ENCODE measurements at places on chromosomes 4 and X.

GRCh38 chr4:68175562-68176155 lies 46.0 kb upstream of the TMPRSS11F start:
- DNase-seq = peak; percentile 17

DNA sequence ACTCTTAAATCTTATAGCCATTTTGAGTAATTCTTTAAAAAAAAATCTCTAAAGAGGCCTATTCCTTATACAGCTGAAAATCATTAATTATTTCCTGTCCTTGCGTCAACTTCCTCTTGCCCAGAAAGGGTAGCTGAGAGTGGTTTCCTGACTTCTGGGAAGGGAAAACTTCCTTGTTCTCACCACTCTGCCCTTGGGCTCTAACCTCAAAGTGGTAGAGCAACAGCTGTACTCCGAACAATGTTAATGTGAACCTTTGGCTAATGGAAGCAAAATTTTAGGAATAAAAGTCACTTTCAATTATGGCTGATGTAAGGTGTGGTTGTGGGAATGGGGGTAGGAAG lies 15.3 kb downstream of the KLHL2 start:
- no peak for DNase-seq

DNA sequence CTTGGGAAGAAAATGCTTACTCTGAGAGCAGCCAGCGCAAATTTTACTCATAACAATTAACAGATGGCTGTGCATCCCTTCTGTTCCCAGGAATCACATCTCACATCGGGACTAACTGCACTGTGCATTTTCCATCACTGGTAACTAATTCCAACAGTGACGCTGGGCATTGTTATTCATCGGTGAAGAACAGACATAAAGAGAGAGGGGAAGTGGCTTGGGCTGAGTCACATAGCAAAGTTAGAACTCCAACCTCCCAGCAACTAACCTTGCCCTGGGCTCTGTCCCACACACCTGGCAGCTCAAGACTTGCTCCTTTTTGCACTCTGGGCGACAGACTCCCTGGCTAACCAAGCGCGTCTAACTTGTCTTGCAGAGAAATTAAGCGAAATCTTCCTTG lies 6.4 kb upstream of the LONRF3 start:
- no peak for DNase-seq

DNA sequence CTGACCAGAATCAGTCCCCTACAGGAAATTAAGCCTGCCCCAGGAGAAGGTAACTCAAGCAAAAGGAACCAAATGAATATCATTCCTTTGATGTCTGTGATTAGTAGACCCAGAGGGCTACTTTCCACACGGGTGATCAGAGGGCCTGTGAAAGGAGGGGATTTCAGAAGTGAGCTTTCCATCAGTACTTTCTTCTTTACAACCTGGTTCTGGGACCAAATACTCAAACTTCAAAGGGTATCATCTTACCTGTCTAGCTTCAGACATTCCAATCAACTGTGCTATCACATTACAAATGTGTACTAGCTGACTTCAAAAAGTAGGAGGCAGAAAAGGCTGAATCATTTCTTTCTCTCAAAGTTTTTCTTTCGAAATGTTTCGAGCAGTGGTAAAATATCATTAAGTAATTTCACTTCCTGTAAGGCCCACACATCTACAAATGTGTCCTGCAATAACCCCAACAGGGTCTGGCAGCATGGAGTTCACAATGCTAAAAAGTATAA lies 23.9 kb downstream of the ACSL4 start:
- DNase-seq = no peak

DNA sequence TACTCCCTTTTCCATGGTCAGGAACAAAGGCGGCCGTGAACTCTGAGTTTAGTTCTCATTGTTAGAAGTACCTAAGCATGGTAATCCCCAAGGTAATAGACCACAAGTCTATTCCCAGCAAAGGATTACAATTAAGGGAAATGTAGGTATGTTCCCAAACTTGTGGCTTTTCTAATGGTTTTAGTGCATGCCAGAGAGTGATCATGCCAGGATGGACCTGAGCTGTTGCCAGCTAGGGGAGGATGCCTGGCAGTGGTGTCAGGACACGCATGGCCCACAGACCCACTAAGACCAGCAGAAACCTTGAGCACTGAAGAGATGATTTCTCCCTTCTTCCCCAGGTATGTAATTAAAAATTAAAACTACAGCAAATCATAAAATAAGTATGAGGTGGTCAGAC lies 60.8 kb downstream of the COQ2 start:
- no peak for DNase-seq

GRCh38 chrX:109774706-109775105 lies 41.6 kb upstream of the ACSL4 start:
- DNase-seq = no peak

DNA sequence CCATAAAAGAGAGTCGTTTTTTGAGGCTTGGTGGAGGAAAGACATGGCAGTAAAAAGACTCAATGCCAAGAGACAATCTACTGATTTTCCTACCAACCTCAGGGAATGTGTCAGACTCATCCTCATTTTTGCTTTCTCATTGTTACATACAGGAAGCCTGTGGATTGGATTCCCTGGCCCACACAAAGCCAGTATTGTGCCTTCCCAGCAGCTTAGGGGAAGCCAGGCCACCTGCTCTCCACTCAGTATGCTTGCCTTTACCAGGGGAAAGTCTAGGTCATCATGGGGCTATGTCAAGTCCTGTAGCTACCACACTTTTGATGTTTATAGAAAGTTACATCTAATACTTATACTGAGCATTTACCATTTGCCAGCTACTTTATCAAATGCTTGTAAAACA lies 11.0 kb downstream of the BMX start:
- no peak for DNase-seq

GRCh38 chr4:153522802-153523094 lies 56.6 kb downstream of the TMEM131L start:
- DNase-seq = peak; percentile 67

DNA sequence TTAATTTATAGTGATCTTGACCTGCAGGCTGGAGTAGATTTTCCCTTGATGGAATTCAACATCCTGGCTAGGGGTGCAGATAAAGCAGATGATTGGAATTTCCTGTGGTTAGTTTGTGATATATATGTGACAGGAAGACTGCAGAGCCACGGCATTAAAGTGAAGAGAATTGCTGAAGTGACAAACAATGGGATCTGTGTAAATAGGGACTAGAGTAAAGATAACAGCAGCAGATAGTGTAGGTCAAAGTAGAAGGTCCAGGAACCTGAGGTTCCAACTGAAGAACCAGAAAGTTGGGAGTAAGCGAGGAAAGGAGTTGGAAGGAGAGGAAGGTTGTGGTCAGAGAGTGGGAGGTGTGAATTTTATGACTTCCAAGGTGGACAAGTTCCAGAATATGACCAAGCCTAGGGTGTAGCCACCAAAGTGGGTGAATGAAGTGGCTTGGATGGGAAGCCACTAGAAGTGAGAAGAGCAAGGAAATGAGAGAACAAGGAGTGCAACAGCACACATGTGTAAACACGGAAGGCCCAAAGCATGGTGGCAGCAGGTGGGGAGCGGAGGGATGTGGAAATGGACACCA lies 325.0 kb downstream of the RAB28 start:
- DNase-seq = no peak

DNA sequence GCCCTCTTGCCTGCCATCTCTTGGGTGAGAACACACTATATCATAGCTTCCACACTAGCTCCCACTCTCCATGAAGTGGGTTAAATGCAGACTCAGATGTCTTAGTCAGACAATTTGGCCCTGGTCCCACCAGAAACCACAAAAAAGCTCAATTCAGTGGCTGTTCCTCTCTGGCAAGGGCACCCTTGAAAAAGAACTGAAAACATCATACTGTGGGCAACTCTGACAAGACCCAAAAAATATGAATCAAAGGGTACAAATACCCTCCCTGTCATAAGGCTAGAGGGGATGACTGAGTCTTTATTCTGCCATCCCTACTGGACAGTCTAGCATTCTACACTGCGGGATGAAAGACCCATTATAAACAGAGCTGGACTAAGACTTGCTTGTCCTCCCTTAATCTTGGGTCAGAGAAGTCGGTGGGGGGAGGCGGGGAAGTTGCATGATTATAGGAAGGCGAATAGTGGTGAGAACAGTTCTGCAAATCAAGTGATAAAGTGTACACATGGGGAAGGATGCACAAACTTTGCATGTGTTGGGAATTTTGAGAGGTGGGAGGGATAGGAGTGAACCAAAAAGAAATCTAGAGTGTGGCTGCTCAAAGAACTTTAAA lies 172.1 kb downstream of the OPHN1 start:
- no peak for DNase-seq

- no peak for DNase-seq
These were observed 10.6 kb downstream of the SULT1E1 start for GRCh38 chr4:69849297-69849696.

DNA sequence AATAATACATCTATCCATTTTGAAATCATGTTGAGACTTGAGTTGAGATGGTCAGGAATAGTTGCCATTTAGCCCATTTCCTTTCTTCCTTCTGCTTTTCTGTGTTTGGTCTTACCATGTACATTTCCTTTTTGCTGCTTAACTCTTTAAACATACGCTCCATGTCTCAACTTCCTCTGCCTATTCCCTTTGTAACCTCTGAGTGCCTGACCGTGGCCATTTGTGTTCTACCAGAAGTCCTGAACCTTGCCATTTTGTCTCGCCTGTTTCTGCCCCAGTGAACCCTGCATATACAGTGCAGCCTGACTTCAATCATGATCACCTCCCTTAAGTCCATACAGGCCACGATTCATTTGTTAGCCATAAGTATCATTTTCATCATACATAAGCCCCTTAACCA lies 169.0 kb downstream of the RAPGEF2 start:
- DNase-seq = no peak

DNA sequence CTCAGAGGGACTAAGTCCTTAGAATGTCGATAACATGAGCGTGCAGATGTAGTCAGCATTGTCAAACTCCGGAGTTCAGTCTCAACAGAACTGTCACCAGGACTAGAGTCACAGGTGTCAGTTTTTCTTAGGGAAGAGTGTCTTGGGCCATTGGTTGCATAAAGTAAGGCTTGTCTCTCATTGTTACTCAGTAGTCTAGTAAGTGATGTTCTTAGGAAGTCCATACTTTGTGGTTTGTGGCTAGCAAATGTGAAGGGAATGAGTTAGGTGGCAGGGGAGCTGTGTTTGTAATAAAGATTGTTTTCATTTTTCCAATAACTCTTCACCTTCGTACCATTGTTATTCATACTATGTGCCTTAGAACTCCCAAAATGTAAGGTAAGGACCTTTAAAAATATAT lies 119.6 kb downstream of the AFF2 start:
- DNase-seq = no peak

GRCh38 chr4:53563824-53564223 lies 27.5 kb downstream of the LNX1 start:
- DNase-seq = peak; percentile 22

- no peak for DNase-seq
These were observed 195.8 kb downstream of the PDHA2 start for GRCh38 chr4:96035727-96036126.

DNA sequence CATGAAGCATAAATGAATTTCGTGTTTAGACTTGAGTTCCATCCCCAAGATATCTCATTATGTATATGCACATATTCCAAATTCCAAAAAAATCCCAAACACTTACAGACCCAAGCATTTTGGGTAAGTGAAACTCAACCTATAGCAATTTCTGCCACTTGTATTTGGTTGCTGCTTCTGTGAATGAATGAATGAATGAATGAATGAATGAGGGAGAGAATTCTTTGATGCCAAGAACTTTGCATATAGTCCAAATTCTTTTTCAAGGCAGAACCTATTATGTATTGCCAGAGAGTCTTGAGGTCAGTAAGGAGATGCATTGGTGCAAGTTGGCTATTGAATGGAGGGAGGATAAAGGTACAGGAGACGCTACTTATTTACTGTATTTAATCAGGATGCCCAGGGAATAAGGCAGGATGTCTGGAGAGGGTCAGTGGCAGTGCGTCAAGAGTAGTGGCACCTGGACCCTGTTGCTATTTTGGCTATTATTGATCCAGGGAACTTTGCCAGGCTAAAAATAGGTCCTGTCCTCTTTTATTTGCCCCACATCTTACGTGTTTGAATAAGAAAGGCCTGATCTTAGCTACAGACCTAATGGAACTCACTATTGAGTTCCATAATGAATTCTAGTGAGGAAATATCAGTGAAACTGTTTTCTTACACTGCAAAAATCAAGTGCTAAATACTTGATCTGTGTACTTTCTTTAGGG lies 33.9 kb downstream of the ANAPC4 start:
- no peak for DNase-seq

- DNase-seq = no peak
These were observed 90.6 kb upstream of the MAB21L2 start for GRCh38 chr4:150491132-150492049.

- no peak for DNase-seq
These were observed 64.3 kb upstream of the HELT start for GRCh38 chr4:184953971-184954370.

DNA sequence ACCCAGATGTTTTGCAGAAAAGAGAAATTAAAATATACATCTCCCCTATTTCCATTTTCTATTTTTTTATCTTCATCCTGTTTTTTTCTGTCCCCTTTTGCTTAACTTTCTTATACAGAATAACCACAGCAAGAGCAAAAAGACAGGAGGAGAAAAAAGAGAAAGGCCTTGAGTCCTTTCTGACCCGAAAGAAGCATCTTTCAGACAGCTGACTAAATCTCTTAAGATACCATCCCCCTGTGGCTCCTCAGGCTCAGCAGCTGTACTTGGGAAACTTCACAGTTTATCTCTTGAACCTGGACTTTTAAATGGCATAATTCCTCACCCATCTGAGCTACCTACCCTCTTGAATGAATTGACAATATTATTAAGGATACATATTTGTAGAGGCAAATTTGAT lies 100.2 kb downstream of the FIP1L1 start:
- no peak for DNase-seq

- DNase-seq = no peak
These were observed 2.3 kb downstream of the FRYL start for GRCh38 chr4:48777739-48778138.

GRCh38 chr4:72938516-72938915 lies 131.0 kb downstream of the COX18 start:
- DNase-seq = no peak

- DNase-seq = no peak
These were observed 4.0 kb downstream of the PCYT1B start for GRCh38 chrX:24643116-24643515.

DNA sequence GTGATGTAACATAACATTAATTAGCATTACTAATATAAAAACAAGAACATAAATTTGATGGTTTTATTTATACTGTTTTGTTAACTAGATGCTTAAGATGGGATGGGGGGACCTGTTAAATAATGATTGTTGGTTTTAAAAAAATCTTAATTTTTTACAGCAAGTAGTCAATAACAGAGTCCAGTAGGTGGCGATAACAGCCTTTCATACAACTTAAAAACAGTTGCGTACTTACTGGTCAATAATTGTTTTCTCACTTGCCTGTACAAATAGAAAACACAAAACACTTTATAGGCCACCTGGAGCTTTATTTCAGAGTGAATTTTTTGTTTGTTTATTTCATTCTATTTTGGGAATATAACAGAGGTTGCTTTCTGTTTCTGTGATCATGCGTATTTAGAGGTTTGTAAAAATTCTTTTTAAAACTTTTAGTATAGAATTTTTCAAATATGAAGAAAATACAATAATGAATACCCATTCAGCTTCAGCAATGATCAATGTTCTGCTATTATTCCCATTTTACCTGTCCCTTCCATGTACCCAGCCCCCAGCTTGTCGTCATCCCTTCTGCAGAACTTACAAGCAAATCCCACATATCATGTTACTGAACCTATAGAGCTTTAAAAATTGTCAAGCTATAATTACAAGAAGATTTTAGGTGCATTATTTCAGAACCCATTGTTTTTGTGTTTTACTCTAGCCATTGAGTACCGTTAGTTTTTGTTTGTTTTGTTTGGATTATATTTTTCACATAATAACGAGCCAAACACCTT lies 97.1 kb downstream of the MRPL1 start:
- no peak for DNase-seq
